Thyroid gland (tissue), 4 donors: ENCODE measurements at places on chromosomes 7 and 10. TPM values are rescaled to one million over a fixed set of nuclear protein-coding genes. Genes with fewer than 3 reads are reported as not detected.

The CCDC136 gene
- total RNA-seq = 4.9 TPM

The CTBP2 gene
- 119 TPM for total RNA-seq

The RAB19 gene
- total RNA-seq = 9.7 TPM

The ACTR3C gene
- 11.7 TPM for total RNA-seq

The PAX4 gene
- total RNA-seq = not detected

The ZSCAN25 gene
- total RNA-seq = 17.5 TPM

The TAS2R41 gene
- not detected for total RNA-seq

The CHRM2 gene
- not detected for total RNA-seq

The PAPOLB gene
- 1.4 TPM for total RNA-seq

The OR2A5 gene
- total RNA-seq = not detected

The GATA3 gene
- 3.8 TPM for total RNA-seq

The NET1 gene
- 50.9 TPM for total RNA-seq

The C10orf95 gene
- 1.5 TPM for total RNA-seq

The RBM33 gene
- 45.6 TPM for total RNA-seq

The FGFBP3 gene
- 1.9 TPM for total RNA-seq

The SPDYE11 gene
- not detected for total RNA-seq

The C1GALT1 gene
- 42.9 TPM for total RNA-seq

The TSPAN33 gene
- total RNA-seq = 10.9 TPM

The NUTM2B gene
- total RNA-seq = 2.8 TPM

The CD36 gene
- 137 TPM for total RNA-seq

The GIMAP6 gene
- total RNA-seq = 73.6 TPM

The LAMB4 gene
- total RNA-seq = 0.21 TPM

The PTER gene
- 21.0 TPM for total RNA-seq

The ANKRD30A gene
- total RNA-seq = 0.13 TPM

The CDC14C gene
- not detected for total RNA-seq

The NYAP1 gene
- total RNA-seq = 0.40 TPM
